Caudate nucleus (tissue), 63 donors: ENCODE measurements at places on chromosomes 4 and X.

GRCh38 chr4:8737075-8737474, 134.6 kb downstream of the HMX1 start:
- DNase-seq: no peak

GRCh38 chrX:18598413-18598812, 73.5 kb downstream of the RS1 start:
- no peak for DNase-seq

DNA sequence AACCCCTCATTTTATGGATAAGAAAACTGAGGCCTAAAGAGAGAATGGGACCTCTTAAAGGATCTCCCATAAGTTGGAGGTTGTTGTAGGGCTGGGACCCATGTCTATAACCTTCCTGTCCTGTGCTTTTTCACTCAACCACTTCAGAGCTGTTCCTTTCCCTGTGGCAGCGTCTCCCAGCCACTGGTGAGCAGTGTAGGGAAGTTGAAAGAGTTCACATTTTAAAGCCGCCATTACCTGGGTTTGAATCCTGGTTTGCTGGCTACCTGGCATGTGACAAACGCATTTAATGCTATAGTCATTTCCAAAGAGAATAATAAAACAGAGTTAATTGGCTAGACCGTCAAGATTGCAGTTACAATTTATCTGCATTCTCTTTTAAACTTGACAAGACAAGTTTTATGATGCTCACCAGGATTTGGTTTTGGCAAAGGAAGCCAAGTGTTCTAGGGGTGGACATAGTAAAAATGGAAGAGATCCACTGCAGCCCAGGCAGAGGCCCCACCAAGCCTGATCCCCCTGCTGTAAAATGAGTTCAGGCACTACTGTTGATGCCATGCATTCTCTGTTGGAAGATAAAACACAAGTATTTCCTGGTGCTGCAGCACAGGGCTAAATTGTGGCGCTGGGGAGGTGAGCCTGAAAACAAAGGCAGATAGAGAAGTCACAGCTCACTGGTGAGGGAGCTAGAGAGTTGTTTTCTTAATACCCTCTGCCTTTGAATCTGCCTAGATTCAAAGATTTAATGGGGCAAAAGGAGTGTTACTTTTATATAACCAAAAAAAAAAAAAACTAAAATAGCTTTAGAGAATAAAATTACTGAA, 218.7 kb downstream of the NWD2 start:
- no peak for DNase-seq

DNA sequence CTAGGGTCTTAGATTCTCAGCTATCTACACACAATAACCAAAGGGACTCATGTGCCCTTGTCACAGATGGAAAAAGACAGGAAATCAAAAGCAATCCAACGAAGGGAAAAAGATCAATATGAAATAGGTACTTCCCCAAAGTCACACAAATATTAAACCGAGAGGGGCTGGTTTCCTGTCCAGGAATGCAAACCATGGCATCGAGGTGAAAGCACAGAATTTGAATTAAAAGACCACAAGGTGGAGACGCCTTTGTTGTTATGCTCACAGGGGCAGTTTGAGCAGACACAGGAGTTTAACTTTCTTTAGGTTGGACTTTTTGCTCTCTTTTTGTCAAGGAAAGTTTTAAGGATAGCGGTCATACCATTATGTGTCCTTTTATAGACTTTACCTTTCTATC, 14.3 kb downstream of the H2BW1 start:
- DNase-seq: no peak

- no peak for DNase-seq
These were observed 42.7 kb upstream of the PHEX start for GRCh38 chrX:21989384-21989783.

DNA sequence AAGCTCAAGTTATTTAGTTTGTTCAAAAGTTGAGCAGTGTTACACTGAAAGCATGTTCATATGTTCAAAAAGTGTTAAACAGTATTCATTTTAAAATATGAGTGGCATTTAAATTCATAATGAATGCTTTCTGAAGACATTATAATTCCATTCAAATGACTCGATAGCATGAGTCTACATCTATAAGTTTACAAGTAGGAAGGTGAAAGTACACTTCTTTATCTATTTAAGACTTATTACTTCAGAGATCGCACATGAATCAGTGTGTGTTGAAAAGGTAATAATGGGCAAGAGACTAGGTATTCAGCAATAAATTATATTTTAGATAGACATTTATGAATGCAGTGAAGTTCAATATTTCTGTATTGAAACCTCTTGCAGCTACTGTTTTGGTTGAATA, 456.1 kb downstream of the GRXCR1 start:
- DNase-seq: no peak

GRCh38 chr4:86333236-86333635, 26.6 kb downstream of the MAPK10 start:
- DNase-seq: no peak

DNA sequence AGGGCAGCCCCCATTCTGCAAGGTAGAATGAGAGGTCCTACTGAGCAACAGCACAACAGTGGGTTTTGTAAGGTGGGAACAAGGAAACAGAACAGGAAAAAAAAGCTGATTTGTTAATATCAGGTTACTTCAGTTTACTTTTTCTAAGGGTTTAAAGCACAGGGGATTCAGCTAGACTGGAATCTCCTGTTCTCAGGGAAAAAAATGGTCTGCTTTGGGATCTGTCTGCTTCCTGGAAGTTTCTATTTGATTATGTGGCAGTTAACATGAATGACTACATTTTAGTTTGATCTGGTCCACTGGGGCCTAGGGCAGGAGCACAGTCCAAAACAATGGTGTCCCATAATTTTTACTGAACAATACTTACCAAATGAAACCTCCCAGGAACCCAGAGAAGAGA, 104.6 kb downstream of the FBXW7 start:
- DNase-seq: no peak

GRCh38 chr4:183610613-183611012, 48.4 kb downstream of the RWDD4 start:
- no peak for DNase-seq

GRCh38 chr4:52982255-52982945, 120.3 kb downstream of the RASL11B start:
- DNase-seq: no peak

DNA sequence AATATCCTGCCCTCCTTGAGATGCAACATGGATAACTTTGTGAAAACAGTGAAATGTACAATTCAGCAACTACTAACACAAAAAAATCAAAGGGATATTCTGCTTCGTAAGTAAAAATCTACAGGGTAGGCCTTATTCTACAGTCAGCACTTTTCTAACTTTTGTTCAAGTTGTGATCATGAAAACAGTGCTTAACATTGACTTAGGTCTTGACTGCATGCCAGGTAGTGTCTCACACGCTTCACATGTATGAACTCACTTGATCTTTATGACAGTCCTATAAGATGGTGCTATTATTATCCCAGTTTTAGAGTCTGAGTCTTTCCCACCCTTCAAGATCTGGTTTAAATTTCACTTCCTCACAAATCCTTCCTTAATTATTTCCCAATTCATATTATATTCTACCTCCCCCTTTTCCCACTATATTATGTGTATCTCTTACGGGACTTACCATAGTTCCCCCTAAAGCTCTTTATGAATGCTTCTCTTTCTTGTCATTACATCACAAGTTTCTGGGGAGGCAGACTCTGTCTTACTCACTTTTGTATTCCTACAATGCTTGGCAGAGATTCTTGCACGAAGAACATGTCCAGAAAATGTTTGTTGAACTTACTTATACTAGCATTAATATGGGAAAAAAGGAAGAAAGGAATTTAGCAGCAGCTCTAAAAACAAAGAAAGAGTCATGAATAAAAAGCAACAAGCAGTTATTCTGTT, 179.8 kb downstream of the SCFD2 start:
- no peak for DNase-seq

DNA sequence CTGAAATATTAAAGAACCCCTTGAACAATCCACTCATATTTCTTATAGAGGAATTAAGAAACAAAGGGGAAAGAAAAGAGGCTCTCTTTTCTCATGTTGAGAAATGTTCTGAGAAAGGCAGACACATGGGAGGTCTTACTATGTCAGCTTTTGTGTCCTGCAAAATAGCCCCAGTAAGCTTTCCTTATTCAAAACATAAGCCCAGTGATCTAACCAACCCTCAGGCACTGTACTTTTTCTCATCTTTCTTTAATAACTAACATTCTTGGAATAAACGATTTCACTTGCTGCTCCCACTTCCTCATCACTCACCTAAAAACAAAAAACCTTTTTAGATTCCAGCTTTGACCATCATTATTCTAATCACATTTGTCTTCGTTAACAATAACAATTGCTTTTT, 115.9 kb downstream of the GLRA3 start:
- no peak for DNase-seq

- no peak for DNase-seq
These were observed 185.0 kb upstream of the GPRIN3 start for GRCh38 chr4:89492581-89493071.

- no peak for DNase-seq
These were observed 54.5 kb downstream of the CAMK2D start for GRCh38 chr4:113707048-113707447.

- DNase-seq: no peak
These were observed 805 bp downstream of the ATP8A1 start for GRCh38 chr4:42655921-42656678.

DNA sequence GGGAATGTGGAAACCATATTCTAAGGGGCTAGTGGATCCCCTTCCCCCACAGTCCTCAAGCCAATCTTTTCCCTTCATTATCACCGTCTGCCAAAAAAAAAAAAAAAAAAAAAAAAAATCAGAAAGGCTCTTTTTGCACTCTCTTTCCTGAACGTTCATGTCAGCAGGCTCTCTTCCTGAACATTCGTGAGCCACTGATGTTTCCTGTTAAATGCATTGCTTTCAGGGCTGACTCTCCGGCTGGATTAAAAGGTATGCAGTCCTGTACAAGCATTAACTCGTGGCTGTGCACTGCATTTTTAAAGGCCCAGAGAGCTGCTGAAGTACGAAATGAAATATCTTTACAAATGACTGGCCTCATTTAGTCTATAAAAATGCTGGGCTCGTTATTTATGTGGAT, 34.0 kb upstream of the TSPAN5 start:
- no peak for DNase-seq

- DNase-seq: no peak
These were observed 26.1 kb downstream of the RNF4 start for GRCh38 chr4:2494992-2495391.

DNA sequence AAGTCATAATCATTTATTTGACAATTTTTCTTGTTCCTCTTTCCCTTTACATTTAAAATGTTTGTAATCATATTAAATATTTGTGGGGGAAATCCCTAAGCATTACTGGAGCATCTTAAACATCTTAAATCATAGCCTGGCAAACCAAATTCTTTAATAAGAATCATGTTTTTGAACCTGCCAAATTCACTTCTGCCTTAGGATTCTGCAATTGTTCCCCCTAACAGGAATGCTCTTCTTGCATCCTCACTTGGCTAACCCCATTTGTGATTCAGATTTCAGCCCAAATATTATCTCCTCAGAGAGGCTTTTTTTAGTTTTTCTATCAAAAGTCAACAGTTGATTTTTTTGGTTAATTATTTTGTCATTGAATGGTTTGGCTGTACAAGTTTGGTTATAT, 241.1 kb downstream of the MAPK10 start:
- DNase-seq: no peak

GRCh38 chr4:147510962-147511668, 30.2 kb downstream of the EDNRA start:
- no peak for DNase-seq

- DNase-seq: no peak
These were observed 46.0 kb downstream of the PHEX start for GRCh38 chrX:22078117-22078516.

DNA sequence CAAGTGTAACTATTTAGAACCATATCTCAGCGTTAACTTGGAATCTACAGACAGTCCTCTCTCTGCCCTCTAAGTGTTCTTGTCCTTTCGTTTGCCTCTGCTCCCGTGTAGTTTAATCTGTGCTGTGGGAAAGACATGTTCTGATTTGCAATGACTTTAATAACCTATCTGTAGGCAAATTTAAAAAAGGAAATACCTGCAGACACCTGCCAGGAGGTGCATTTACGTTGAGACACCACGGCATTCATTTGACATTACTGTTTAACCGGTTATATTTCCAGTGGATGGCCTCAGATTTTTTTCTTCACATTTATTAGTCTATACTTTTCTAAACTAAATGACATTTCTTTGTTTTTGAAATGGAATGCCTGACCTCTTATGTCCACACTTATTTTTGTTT, 997.9 kb upstream of the PCDH7 start:
- no peak for DNase-seq

DNA sequence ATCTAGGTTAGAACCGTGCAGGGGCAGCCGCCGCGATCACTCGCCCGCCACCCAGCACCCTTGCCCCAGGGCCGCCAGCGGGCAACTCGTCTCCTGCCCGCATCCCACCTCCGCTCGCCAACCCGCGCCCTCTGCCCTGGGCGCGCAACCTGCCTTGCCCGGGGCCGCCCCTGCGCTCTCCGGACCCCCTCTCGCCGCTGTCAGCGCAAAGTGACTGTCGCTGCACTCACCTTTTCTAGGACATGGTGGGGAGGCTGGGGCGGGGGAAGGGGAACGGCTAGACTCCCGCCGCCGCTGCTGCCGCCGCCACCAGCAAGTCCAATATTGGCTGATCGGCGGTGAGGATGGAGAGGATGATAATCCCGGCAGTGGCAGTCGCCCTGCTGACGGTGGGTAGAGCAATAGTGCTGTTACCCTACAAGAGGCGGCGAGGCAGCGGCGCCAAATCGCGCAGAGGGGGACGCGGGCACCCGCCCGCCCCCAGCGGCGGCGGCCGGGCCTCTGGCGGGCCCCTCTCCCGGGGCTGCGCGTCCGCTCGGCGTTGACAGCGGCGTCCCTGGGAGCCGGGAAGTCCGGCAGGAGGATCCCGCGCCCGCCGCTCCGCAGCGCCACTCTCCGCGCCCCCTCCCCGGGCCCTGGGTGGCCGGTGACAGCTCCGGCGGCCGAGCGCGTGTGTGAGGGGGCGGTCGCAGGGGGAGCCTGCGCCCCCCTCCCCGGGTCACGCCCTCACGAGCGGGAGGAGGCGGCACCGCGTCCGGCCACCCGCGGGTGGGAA, 2.3 kb upstream of the NR3C2 start:
- DNase-seq: peak; percentile 35

- DNase-seq: no peak
These were observed 268.1 kb upstream of the GRID2 start for GRCh38 chr4:92035666-92036065.

- DNase-seq: no peak
These were observed 143.4 kb upstream of the MED14 start for GRCh38 chrX:40878766-40879165.

DNA sequence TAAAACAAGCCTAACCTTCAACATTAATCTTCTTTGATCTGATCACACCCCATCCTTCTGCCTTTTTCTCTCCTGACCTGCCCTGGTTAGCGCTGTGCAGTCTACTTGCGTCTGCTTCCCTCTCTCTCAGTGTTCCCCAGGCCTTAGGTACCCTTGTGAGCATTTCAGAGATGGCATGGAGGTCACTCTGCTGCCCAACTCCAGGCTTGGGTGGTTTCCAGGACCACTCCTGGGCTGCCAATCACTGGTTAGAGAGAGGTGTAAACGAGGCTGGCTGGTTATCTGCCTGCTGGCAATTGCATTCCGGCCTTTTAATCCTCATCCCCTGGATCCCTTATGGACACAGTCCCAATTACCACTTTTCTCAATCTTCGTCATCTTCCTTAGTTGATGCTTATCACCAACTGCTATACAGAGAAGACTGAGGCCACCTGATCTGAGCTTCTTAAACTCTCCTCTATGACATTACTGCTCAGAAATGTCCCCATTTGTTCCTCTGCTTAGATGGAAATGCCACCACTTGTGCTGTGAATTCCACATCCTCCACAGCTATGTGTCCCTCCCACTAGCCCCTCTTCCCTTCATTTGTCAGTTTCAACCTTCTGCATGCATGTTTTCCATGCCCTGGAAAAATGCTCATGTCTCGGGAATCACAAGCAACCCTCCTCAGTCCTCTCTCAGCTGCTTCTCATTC, 29.0 kb upstream of the BCLAF3 start:
- DNase-seq: no peak
